CD4-positive, alpha-beta T cell treated with Interleukin-10 for 1 hour (primary cell): ENCODE measurements at places on chromosomes 11 and 22.

- no peak for DNase-seq
These were observed 57.8 kb downstream of the SPATA19 start for GRCh38 chr11:133787379-133788141.

DNA sequence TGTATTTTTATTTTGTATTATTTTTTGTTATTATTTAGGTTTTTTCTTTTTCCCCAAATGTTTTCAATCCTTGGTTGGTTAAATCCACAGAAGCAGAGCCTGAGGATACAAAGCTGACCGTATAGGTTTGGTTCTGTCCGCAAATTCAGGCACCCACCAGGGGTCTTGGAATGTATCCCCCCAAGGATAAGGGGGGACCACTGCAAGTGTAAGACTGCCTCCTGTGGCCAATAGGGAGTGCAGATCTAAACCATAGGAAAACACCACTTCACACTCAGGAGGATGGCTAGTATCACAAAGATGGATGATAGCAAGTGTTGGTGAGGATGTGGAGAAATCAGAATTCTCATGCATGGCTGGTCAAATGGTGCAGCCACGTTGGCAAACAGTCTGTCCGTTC, 20.0 kb downstream of the CPT1A start:
- no peak for DNase-seq

DNA sequence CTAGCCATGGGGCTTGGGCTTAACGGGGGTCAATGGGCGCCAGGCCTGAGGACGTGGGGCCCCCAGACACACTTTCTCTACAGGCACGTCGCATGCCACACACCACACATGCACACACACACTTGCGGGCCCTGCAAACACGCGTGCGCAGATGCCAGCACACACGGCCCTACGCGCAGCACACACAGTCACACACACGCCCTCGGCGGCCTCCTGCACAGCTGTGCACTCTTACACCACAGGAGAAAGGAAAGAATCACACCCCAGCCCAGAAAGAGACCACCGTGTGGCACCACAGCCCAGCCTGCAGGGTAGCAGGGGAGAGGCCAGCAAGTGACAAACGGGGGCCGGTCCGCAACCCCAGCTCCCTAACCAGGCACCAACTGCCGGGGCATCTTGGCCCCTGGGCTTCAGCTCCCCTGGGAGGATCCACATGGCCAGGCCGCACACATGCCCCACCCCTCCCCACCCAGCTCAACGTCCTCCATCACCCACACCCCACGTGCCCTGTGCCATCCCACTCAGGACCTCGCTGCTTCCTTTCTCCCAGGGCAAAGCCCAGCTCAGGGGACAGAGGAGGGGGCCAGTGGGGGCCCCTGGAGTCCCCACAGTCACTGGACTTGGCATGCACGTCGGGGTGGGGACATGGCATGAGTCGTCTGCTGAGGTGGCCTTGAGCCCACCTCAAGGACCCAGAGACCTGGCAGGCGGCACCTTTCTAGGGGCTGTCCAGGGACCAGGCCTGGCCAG, 26.3 kb upstream of the TH start:
- DNase-seq = no peak

DNA sequence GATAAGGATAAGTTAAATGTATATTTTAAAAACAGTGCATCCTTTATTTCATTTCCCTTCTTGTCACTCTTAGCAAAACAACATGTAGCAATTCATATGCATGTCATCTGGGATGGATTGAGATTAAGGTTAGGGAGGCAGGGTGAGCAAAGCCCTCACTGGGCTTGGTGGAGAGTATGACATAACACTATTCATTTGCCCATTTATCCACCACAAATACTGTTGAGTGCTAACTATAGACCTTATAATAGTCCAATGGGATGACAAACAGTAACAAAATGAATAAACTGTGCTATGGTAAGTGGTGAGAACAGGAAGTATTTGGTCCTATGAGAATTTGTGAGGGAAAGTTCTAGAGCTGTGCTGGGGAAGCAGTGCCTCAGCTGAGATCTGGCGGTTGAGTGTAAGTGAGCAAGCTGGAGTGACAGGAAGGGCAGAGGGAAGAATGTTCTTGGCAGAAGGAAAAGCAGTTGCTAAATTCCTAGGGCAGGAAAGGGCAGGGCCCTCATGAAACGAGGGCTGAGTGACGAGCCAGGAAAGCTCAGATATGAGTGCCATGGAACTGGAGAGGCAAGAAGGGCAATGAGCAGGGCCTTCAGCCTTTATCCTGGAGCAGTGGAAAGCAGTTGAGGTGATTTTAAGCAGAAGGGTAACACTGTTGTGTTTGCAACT, 6.7 kb downstream of the HSD17B12 start:
- DNase-seq = no peak

GRCh38 chr11:63694596-63694995, 13.3 kb downstream of the RTN3 start:
- no peak for DNase-seq

GRCh38 chr11:69361466-69361865, 67.5 kb downstream of the MYEOV start:
- DNase-seq = no peak

DNA sequence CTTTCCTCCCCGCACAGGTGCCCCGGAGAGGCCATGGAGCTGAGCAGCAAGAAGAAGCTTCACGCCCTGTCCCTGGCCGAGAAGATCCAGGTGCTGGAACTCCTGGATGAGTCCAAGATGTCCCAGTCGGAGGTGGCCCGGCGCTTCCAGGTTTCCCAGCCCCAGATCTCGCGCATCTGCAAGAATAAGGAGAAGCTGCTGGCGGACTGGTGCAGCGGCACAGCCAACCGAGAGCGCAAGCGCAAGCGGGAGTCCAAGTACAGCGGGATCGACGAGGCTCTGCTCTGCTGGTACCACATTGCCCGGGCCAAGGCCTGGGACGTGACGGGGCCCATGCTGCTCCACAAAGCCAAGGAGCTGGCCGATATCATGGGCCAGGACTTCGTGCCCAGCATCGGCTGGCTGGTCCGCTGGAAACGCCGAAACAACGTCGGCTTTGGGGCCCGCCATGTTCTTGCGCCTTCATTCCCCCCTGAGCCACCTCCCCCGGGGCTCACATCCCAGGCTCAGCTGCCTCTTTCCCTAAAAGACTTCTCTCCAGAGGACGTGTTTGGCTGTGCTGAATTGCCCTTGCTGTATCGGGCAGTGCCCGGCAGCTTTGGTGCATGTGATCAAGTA, 1.3 kb downstream of the TIGD3 start:
- no peak for DNase-seq

DNA sequence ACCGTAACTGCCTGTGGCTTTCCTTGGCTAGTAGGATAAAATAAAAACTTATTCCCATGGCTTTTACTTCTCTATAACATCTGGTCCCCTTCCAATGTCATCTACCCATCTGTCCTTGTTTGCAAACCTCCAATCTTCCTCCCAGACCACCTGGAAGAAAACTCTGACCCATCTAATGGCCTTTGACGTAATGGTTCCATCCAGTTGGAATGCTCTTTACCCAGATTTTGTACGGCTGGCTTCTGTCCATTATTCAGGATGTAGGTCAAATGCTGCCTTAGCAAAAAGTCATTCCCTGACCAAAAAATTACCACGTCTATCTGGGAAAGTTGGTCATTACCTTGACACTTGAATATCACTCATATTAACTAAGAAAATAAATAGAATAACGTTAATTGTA, 577.9 kb upstream of the ANO5 start:
- DNase-seq = no peak

- DNase-seq = no peak
These were observed 620 bp upstream of the ANO5 start for GRCh38 chr11:22192289-22192641.

- DNase-seq = peak; percentile 16
These were observed at the start of gene AMOTL1 for GRCh38 chr11:94767701-94768601. Gene AMOTL1, plus strand, starts transcription at chr11:94768356. Its CDS starts 156 bp downstream, at chr11:94768512.

- DNase-seq = no peak
These were observed 16.2 kb upstream of the MMP13 start for GRCh38 chr11:102971766-102972165.
